ENCODE measurements at places on chromosomes 16 and 17.

DNA sequence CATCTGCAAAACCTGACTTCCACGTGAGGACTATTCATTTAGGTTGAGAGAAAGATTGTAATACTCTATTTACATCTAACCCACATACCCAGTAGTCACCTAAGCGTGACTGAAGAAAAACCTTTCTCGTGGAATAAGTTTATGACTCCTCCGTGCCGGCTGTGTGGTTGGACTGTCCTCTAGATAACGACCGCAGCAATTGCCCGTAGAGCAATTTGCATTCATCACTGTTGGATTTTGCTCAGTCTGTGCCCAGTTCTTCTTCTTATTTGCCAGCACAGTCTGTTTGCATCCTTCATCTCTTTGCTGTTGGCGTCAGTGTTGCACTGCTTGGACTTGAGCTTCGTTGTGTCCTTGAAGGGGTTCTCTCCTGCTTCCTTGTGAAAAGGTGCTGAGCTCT, 131.3 kb downstream of the CYB561 start:
- DNase-seq: no peak

- peak; percentile 93 for DNase-seq
Measured at GRCh38 chr17:55454906-55455474, 33.4 kb upstream of the MMD start.

DNA sequence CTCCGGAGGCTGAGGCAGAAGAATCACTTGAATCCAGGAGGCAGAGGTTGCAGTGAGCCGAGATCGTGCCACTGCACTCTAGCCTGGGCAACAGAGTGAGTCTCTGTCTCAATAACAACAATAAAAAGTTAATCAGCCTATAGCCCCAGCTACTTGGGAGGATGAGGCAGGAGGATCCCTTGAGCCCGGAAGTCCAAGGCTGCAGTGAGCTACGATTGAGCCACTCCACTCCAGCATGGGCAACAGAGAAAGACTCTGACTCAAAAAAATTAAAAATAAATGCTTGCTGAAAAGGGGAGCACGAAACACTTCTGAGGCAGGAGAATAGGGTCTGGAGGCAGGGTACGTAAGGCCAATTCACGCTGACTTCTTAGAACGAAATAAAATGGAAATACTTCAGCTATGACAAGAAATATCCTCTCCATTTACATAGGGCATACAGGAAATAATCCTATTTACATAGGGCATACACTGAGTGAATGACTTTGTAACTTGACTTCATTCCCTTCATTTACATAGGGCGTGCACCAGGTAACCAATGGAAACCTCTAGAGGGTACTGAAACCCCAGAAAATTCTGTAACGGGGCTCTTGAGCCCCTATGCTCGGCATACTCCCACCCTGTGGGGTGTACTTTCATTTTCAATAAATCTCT, 3.2 kb upstream of the PRPSAP1 start:
- no peak for DNase-seq

GRCh38 chr16:47888734-47889133, 267.1 kb downstream of the ABCC12 start:
- DNase-seq: no peak

GRCh38 chr16:80109581-80109980, 431.2 kb upstream of the DYNLRB2 start:
- DNase-seq: no peak

- peak; percentile 25 for DNase-seq
Measured at GRCh38 chr17:73262676-73263642, 1.3 kb upstream of the CPSF4L start.

GRCh38 chr16:53176434-53176833, 121.6 kb downstream of the CHD9 start:
- no peak for DNase-seq

DNA sequence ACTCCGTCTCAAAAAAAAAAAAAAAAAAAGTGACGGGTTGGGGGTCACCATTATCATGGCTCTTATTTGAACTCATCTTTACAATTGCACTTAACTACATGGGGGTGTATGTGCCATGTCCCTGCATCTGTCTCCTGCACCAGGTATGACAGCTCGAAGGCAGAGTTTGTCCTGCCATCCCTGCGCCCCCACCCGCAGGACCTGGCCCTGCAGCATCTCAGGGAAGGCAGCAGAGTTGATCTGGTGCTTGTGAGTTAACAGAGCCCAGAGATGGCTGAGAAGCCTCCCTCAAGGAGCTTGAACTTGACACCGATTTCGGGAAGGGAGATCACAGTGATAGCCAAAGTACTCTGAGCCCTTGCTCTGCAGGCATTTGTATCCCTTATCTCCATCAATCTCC, 44.8 kb downstream of the C16orf82 start:
- no peak for DNase-seq

DNA sequence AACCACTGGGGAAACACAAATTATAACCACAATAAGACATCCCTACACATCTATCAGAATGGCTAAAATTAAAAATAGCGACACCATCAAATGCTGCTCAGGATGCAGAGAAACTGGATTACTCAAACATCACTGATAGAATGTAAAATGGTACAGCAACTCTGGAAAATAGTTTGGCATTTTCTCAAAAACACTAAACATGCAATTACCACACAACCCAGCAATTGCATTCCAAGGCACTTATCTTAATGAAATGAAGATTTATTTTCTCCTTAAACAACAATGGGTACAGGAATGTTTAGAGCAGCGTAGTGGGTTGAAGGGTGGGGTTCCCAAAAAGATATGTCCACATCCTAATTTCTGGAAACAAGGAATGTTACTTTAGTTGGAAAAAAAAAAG, 309.0 kb upstream of the PMFBP1 start:
- DNase-seq: peak; percentile 78

- no peak for DNase-seq
Measured at GRCh38 chr16:66372078-66372897, 5.8 kb downstream of the CDH5 start.

DNA sequence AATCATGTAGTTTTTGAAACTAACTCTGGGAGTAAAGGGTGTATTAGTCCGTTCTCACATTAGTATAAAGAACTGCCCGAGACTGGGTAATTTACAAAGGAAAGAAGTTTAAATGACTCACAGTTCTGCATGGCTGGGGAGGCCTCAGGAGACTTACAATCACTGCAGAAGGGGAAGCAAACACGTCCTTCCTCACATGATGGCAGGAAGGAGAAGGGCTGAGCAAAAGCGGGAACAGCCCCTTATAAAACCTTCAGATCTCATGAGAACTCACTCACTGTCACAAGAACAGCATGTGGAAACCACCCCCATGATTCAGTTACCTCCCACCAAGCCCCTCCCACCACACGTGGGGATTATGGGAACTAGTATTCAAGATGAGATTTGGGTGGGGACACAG, 256.5 kb upstream of the TNRC6C start:
- no peak for DNase-seq

- DNase-seq: no peak
Measured at GRCh38 chr16:69717066-69717465, 9.3 kb downstream of the NQO1 start.

GRCh38 chr17:75113798-75114551, 4.2 kb downstream of the ARMC7 start:
- peak; percentile 88 for DNase-seq

GRCh38 chr17:82437325-82437668, 13.3 kb downstream of the CYBC1 start:
- no peak for DNase-seq

GRCh38 chr17:1068356-1068755, 71.4 kb downstream of the TIMM22 start:
- no peak for DNase-seq

DNA sequence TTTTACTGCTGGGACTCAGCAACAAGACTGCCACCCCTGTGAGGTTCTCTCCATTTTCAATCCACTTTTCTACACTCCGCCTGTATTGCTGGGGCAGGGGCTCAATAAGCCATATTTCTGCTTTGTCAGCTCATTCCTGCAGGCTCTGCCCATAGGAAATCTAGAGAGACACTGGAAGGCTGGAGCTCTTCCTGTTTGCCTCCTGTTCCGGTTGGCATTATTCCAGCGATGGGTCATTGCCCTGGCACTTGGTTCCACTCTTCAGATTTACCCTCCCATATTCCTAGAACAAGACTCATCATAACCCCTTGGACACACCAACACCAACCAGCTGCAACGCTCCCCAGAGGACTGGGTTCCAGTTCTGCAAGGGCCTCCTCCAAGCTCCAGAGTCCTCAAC, 210.4 kb downstream of the CA10 start:
- DNase-seq: no peak

GRCh38 chr17:54932711-54933110, 32.1 kb downstream of the TOM1L1 start:
- no peak for DNase-seq

- no peak for DNase-seq
Measured at GRCh38 chr16:49100366-49100765, 181.3 kb downstream of the CBLN1 start.

DNA sequence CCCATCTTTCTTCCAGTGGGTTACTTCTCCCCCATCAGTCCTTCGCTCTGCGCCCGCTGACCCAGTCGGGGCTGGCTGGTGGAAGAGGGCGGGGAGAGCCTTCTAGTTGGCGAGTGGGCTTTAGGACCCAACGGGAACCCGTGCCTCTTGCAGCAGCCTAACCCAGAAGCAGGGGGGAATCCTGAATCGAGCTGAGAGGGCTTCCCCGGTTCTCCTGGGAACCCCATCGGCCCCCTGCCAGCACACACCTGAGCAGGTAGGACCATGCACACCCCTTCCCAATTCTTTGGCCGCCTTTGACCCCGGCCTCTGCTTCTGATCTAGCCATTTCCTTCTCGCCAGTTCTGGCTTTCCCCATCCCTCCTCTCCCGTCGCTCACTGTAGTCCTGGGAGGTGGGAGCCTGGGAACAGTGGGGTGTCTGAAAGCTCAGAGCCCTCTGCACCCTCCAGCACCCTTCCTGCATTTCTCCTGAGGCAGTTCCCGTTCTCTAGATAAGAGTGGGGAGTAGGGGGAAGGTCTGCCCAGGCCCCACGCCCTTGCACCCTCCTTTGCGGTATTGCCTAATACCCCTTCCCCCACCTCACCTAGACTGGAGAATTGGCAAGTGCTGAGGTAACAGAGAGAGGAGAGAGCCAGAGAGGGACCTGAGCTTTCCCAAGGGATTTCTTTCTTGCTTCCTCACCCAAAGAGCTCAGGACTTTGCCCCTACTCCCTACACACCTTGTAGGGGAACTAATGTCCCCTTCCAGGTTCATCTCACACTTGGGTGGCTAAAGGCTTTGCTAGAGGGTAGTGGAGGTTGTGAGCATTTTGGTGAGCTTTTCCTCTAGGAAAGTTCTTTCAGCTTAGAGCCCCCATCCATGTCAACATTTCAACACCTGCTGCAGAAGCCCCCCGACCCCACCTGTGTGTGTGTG, at the start of gene RARA:
Gene RARA, plus strand, starts transcription at position 150 of the 918 bp plus-strand sequence. CDS start 22,039 bp downstream, outside the sequence.
- no peak for DNase-seq

DNA sequence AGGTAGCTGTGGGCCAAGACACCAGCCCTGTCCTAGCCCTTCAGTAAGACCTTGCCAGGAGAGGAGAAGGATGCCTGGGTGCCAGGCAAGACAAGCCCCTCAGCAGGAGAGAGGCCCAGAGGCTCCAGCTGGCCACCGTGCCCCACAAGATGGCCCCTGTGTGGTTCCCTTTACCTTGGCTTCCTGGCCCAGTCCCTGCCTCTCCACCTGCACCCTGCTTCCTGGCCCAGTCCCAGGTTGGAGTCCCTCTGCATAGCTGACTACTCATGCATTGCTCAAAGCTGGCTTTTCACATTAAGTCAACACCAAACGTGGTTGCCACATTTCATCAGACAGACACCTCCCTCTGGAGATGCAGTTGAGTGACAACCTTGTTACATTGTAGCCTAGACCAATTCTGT, 4.0 kb downstream of the SYNGR3 start:
- peak; percentile 44 for DNase-seq

DNA sequence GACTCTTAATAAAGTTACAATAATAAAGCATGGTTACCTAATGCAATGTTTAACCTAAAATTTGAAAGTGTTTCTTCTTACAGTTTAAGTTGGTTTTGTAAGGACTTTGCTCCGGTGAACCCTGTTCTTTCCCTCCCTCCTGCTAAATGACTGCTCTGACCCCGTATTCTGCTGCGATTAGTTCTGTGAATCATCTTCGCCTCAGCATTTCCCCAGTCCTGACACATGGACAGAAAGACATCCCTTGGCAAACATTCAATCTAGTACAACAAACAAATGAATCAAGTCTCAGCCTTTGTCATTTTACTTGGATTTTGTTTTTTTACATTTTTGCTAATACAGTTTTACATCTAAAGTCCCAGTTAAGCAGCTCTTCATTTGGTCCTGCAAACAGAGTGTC, 15.4 kb downstream of the KCNJ2 start:
- DNase-seq: peak; percentile 60

DNA sequence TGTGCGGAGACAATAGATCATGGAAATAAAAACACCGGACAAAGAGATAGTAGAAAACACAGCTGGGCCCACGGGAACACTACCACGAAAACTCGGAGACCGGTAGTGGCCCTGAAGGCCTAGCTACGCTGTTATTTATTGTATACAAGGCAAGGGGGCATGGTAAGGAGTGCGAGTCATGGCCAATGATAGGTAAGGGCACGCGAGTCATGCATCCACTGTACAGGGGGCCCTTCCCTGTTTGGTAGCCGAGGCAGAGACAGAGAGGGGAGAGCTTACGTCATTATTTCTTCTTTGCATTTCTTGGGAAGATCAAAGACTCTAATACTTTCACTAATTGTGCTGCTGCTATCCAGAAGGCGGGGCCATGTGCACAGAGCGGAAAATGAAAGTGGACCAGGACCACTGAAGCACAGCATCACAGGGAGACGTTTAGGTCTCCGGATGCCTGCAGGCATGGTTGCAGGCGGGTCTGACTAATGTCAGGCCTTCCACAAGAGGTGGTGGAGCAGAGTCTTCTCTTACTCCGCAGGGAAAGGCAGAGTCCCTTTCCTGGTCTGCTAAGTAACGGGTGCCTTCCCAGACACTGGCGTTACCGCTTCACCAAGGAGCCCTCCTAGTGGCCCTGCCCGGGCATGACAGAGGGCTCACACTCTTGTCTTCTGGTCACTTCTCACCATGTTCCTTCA, 74.4 kb upstream of the ARL4D start:
- DNase-seq: peak; percentile 32

GRCh38 chr17:72416054-72416675, 295.3 kb downstream of the SOX9 start:
- no peak for DNase-seq

- DNase-seq: no peak
Measured at GRCh38 chr16:938136-938535, 32.6 kb downstream of the LMF1 start.

DNA sequence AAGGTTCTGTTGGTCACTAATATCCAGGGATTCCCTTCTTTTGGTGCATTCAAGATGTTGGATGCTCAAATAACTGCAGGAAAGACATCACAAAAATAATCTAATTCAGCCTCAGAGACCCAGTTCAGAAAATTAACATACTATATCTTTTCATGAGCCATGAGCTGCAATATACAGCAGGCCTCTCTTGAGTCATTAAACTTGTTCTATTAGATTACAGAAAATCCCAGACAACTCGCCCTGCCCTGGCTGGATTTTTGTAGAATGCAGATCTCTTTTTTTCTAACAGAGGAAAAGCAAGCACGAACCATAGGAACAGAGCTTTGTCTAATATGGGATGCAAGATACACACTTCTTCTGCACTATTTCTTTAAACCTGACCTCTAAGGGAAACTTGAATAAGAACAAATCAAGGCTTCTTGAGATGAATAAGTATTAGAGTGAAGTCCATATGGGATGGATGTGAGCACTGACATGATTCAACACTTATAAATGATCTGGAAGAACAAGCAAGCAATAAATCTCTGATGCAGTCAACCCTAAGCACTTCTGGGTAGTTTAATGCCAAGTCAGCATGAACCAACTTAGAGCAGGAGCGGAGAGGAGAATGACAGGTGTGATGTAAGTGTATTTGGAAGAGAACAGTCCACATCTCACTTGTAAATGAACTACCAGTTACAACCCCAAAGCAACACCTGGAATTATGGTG, 70.7 kb upstream of the GNAO1 start:
- DNase-seq: no peak

All from AG10803 (cell line).